HFFc6 (cell line): ENCODE measurements at places on chromosomes 4 and X.

DNA sequence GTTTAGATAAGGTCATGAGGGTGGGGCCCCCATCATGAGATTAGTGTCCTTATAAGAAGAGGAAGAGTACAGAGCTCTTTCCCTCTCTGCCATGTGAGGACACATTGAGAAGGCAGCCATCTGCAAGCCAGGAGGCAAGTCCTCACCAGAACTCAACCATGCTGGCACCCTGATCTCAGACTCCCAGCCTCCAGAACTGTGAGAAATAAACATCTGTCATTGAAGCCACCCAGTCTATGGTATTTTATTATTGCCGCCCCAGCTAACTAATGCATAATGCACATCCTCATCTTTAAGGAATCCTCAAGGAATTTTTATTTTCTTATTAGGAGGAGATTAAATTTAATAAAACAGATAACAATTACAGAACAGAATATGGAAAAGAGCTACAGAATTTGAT, 16.7 kb upstream of the EXOSC9 start:
- peak; percentile 35 for DNase-seq

DNA sequence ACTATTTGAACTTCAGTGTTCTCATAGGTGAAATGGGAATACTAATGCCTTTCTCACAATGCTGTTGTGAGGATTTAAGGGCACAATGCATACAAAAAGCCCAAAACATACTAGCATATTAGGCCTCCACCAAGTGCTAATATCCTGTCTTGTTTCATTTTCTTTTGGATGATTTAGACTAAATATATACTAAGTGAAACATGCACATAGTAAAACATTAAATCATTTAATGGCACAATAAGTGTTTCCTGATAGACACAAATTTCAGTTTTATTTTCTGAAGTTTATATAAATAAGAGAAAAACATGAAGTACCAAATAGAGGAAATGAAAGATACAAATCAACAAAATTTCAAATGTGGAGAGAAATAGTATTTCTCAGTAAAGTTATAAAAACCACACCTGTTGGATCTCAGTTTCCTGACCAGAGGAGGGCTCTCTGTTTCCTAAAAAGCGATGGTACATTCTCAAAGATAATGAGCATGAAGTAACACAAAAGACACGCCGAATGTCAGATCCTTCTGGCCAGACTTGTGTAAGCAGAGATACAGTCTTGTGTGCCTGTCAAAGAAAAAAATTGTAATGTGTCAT, 25.1 kb downstream of the DDX60 start:
- DNase-seq: no peak

DNA sequence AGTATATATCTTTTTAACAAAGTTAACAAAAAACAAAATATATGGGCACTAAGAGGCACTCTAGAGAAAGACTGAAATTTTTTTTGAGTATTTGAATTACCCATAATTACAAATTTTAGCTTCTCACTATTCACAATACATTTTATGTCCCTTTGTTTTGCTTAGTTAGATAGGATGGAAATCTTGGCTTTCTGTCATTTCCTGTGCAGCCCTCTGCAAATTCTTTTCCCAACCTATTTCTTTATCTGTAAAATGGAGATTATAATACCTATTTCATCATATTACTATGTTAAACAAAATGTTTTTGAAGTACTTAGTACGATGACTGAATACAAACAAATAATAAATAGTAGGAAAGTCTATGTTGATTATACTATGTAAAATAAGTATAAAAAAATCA, 710.0 kb downstream of the CCSER1 start:
- no peak for DNase-seq

GRCh38 chrX:119240356-119240755, 4.3 kb downstream of the PGRMC1 start:
- peak; percentile 84 for DNase-seq

DNA sequence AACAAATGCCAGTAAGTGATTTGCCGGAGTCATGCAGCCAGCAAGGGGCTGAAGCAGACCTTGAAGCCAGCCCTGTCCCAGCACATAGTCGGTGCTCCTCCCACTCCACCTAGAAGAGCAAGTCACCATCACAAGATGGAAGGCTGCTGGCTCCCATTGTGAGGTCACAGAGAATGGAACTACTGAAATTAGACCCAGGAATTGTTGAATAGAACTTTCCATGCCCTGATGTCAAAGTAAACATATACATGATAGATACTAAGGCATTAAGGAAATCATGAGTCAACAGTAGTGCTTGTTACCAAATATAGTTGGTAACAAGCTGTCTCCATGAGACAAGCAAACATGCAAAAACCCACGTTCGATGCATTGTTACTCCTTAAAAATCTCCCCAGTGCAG, 177.1 kb upstream of the MID1 start:
- DNase-seq: no peak

GRCh38 chr4:112127803-112128202, 17.5 kb upstream of the FAM241A start:
- peak; percentile 26 for DNase-seq
